ENCODE measurements at places on chromosomes 3 and 15. TPM values are rescaled to one million over a fixed set of nuclear protein-coding genes. Genes with fewer than 3 reads are reported as not detected.

The PCLAF gene
- 96.3 TPM for polyA plus RNA-seq

The A4GNT gene
- not detected for polyA plus RNA-seq

The MST1R gene
- 56.4 TPM for polyA plus RNA-seq

The SKOR1 gene
- polyA plus RNA-seq = 0.02 TPM

The CASR gene
- polyA plus RNA-seq = not detected

The SKIL gene
- 5.9 TPM for polyA plus RNA-seq

The STOML1 gene
- polyA plus RNA-seq = 10.9 TPM

The C3orf80 gene
- polyA plus RNA-seq = not detected

The TMOD2 gene
- 1.8 TPM for polyA plus RNA-seq

The PCSK6 gene
- polyA plus RNA-seq = 0.22 TPM

The NR1D2 gene
- polyA plus RNA-seq = 6.1 TPM

The DUOXA1 gene
- polyA plus RNA-seq = 2.2 TPM

Data from mammary epithelial cell (primary cell).